Karpas-422 (cell line): ENCODE measurements at places on chromosomes 16 and 17.

DNA sequence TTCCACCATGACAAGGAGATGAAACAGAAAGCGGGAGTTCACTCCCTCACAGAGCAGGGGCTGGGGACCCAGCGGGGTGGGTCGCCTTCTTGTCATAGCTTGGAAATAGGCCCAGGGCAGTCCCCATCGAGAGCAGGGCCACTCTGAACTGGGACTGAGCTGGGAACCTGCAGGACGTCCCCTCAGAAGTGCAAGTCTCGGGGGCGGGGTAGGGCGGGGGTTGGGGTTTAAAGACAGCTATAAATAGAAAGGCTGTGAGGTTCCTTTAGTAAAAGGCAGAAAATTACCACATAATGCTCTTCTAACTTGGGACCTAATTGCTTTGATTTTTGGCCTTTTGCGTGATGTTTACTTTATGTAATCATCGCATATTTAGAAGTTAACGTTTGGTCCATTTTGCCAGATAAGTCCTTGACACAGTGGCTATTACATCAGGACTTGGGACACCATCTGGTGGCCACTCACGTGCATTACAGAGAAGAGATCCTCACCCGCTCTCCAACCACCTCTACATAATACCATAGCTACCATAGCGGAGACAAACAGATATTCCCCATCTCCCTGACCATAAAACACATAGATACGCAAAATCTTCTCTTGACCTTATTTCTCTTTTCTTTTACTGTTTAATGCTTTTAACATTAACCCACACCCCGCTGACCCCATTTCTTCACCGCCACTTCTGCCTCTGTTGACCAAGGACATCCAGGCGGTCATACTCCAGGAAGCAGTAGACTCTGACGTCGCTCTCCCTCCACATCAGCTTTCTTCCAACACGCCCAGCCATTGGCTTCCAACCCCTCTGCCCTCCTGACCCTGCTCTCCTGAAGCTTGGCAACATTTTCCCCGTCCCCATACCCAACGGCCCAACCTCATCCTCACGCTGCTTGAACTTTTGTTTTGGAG, 27.5 kb upstream of the PIK3R6 start:
- no peaks in the 10 kb centered on the region for H3K27me3 ChIP-seq
- DNase-seq = peak; percentile 80
- no peak overlapping the region for H3K4me3 ChIP-seq

DNA sequence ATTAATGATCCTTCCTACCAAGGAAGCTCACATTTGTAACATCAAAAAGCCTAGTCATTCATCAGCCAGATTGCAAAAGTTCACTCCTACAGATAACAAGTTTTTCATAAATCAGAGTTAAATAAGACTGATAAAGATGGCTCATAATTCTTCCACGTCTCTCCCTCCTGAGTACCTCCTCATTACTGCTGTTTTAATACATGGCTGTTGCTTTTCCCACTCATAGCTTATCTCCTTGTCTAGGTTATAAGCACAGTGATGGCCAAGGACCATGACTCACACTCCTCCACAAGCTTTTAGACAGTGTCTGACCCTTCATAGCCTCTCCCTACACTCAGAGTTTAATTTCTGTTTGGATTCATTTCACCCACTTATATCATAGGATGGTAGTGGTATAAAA, 100.9 kb upstream of the MON1B start:
- DNase-seq = no peak
- H3K4me1 ChIP-seq = no peaks in the 10 kb centered on the region
- no peak overlapping the region for H3K27ac ChIP-seq
- no peaks in the 10 kb centered on the region for H3K36me3 ChIP-seq
- no peaks in the 10 kb centered on the region for H3K27me3 ChIP-seq

GRCh38 chr16:70475054-70475871, 20.9 kb downstream of the FCSK start:
- peak overlapping the region; percentile 25; the same call in 1 of the 2 replicates for H3K4me3 ChIP-seq
- peaks cover 30% of the 10 kb centered on the region for H3K4me1 ChIP-seq
- peak; percentile 66 for DNase-seq
- no peaks in the 10 kb centered on the region for H3K27me3 ChIP-seq
- peak overlapping the region; percentile 82 for H3K27ac ChIP-seq

DNA sequence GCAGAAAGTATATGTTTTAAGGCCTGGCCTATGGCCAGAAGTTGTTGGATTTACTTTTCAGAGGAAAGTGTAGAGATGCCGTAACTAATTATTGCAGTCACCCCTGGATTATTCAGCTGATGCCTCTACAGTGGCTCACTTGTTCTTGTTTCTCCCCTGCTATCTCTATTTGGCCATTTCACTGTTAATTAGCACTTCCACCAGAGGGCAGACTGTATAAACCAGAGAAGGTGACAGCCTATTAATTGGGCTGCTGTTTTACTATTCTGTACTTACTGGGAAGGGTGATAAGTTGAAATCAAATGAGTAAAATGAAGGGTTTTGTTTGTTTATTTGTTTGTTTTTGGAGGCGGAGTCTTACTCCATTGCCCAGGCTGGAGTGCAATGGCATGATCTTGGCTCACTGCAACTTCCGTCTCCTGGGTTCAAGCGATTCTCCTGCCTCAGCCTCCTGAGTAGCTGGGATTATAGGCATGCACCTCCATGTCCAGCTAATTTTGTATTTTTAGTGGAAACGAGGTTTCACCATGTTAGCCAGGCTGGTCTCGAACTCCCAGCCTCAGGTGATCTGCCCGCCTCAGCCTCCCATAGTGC, 66.0 kb downstream of the CDK12 start:
- H3K4me3 ChIP-seq = no peak overlapping the region
- peak; percentile 82 for DNase-seq
- no peaks in the 10 kb centered on the region for H3K27me3 ChIP-seq
- H3K4me1 ChIP-seq = no peaks in the 10 kb centered on the region
- H3K36me3 ChIP-seq = peaks cover 63% of the 10 kb centered on the region
- no peak overlapping the region for H3K27ac ChIP-seq

GRCh38 chr16:51705142-51705541, 554.1 kb upstream of the SALL1 start:
- no peak for DNase-seq
- H3K4me3 ChIP-seq = no peak overlapping the region
- no peaks in the 10 kb centered on the region for H3K27me3 ChIP-seq
- no peak overlapping the region for H3K27ac ChIP-seq
- H3K4me1 ChIP-seq = no peaks in the 10 kb centered on the region
